ENCODE measurements at places on chromosomes 3 and 15. TPM values are rescaled to one million over a fixed set of nuclear protein-coding genes. Genes with fewer than 3 reads are reported as not detected.
A peak's percentile ranks its signal among the peaks of the same experiment; 100 is the strongest.

GRCh38 chr3:113535898-113536297 lies 3.5 kb downstream of the SIDT1 start:
- DNase-seq, result no peak

Gene TMEM108
- 0.49 TPM for total RNA-seq

Gene PDZRN3
- 81.9 TPM for total RNA-seq

DNA sequence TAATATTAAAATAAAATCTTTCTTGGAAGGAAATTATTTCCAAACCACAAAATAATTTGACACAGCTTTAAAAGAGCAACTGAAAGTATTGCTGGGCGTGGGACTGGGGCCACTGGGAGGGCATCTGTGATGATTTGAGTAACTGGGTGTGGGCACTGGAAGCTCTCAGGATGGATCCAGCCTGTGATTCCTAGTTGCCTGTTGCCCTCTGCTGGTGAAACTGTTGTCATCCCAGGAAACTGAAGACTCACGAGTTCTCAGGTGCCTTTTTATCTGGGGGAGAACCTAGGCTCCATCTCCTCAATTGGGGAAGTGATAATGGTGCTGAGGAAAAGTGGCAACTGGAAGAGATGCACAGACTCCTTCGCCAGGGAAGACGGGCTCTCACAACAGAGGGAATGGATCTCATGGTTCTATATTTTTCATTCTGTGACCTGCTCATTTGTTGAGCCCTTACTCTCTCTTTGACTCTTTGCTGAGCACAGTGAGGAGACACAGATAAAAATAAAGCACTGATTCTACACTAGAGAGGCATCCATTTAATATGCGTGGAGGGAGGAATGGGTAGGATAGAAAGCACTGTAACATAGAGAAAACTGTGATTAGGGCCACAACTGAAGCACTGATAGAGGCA lies 61.6 kb downstream of the TPRG1 start:
- DNase-seq, result peak; percentile 84

Gene B4GALT4
- total RNA-seq, result 36.3 TPM

DNA sequence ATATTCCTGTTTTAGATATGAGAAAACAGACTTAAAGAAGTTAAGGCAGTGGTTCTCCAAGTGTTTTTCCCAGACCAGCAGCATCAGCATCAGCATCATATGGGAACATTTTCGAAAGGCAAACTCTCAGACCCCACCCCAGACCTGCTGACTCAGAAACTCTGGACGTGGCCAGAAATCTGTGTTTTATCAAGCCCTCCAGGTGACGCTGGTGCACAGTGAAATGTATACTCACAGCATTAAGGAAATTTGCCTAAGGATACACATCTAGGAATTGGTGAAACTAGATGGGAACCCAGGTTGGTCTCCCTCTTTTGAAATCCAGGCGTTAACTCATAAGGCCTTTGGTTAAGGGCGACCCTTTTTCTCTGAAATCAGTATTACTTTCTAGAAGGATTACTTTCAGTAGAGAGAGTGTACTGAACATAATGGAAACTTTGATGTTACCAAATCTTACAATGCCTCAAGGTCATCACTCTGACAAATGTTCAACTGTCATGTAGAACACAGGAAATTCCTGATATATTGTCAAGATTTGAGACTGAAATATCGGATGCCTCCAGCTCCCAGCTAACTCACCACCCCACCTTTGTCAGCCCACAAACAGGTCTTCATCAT lies 910.2 kb downstream of the ROBO1 start:
- DNase-seq, result no peak

GRCh38 chr15:79973456-79974195 lies 2.6 kb upstream of the BCL2A1 start:
- no peak for DNase-seq

DNA sequence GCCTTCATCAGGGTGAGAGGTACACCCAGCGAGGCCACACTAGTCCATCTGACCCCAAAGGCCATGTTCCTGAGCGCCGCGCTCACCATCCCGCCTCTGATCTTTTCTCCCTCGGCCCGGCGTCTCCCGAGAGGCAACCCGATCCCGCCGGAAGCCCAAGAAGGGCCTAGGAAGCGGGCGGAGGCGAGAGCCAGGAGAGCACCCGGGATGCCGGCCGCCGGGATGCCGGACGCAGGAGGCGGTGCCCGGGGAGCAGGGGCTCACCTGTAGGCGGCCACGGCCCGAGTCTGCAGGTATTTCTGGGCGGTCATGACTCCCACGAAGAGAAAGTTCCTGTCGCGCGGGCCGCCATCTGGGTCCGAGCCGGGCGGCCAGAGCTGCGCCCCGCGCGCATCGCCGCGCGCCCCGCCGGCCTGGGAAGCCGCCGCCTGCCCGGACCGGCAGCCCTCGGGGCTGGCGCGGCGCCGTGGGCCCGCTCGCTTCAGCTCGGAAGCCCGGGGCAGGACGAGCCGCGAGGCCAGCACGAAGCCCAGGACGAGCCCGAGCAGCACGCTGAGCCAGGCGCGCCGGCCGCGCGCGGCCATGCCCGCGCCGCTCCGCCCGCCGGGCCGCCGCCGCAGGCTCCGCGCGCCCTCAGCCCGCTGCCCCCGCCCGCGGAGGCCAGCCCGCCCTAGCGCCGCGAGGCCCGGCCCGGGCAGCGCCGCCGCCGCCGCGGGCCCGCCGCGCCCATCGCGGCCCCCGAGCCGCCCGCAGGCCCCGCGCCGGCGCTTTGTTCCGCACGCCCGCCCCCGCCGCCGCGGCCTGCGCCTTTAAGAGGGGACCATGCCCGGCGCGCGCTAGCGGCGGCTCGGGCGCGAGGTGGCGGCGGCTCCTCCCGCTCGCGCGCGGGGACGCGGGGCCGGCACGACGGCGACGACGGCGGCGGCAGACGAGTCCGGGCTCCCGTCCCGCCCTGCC lies 697 bp downstream of the CHSY1 start:
- DNase-seq, result peak; percentile 50

DNA sequence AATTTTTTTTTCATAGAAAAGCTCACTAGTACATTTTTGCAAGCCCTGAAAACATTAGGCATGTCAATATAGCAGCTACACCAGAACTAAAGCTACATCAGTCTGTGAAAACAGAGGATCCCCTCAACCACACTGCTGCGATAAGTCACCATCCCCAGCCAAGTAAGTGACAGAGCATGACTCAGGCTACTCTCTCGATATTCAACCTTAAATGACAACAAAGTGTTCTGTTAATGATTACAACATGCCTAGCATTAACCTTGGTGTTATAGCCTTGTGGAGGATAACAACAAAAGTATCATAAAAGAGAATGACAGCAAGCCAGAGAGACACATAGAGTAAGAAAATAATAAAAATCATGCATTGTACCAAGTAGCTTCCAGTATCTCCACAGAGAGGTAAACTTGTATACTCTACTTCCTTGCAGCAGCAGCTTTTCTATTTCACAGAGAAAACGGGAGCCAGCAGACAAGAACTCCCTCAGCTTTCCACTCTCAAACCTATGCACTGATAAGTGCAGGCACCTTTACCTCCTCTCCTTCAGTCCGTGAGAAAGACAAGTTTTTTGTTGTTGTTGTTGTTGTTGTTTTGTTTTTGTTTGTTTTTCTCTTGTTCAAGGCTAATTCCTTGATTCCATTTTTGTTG lies 76.6 kb downstream of the GBE1 start:
- DNase-seq, result peak; percentile 33

- no peak for DNase-seq
Measured at GRCh38 chr3:142735462-142735861, 11.6 kb downstream of the TRPC1 start.

Gene TMCO5A
- total RNA-seq, result not detected

Gene CKMT1A
- 5.9 TPM for total RNA-seq

Data from cardiac muscle cell (in vitro differentiated cells and primary cell).